T-helper 2 cell treated with Interferon-gamma antibody and Interleukin-4, amounts not matched to agents 5 μg/mL and 100 μg/mL, for 36 hours (primary cell): ENCODE measurements at places on chromosomes 5 and 9.

DNA sequence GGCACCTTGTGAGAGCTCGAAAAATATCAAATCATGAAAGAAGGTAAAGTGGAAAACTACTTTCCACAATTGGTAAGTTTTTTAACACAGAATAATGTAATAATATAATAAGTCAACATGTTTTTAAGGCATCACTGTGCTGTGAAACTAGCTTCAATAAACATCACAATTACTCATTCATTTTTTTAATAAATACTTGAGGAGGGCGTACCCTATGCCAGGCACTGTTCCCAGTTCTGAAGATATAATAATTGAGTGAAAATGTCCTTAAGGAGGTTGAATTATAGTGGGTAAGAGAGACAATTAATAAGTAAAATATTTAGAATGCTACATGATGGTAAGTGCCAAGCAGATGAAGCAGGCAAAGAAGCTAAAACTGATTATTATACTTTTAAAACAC is 381.4 kb downstream of the ELAVL2 start:
- DNase-seq: no peak

- DNase-seq: no peak
These were observed 46.8 kb downstream of the APTX start for GRCh38 chr9:32954642-32955041.

- DNase-seq: peak; percentile 32
These were observed 18.2 kb downstream of the C9orf153 start for GRCh38 chr9:86241216-86241615.

- no peak for DNase-seq
These were observed 161.0 kb downstream of the PAM start for GRCh38 chr5:102916109-102916508.

- DNase-seq: no peak
These were observed 24.9 kb upstream of the PSD2 start for GRCh38 chr5:139770722-139771121.
